Mesothelial cell of epicardium (in vitro differentiated cells): ENCODE measurements at places on chromosomes 4 and X. TPM values are rescaled to one million over a fixed set of nuclear protein-coding genes. Genes with fewer than 3 reads are reported as not detected.

DNA sequence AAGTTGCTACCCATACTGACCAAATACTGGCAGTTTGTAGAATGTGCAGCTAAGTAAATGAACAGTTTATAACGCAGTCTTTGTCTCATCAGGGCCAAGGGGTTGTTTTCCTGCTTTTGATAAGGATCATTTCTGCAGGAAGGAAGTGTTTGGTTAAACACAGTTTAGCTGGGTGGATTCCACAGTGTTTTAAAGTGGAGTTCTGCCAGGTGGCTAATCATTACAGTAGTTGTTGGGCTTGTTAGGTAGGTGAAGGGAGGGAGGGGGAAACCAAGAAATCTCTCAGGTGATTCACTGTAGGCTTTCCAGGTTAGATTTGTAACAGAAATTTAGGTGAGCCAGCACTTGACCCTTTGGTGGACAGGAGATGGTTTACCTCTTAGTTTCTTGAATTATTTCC is 58.1 kb downstream of the FNIP2 start:
- no peaks in the 10 kb centered on the region for H3K27me3 ChIP-seq
- H3K27ac ChIP-seq, result peak overlapping the region; percentile 94
- no peak overlapping the region for H3K4me3 ChIP-seq
- peaks cover 44% of the 10 kb centered on the region for H3K4me1 ChIP-seq
- H3K36me3 ChIP-seq, result peaks cover 16% of the 10 kb centered on the region
- DNase-seq, result no peak

GRCh38 chr4:87423317-87424098 is 1.1 kb downstream of the NUDT9 start:
- H3K27ac ChIP-seq, result peak overlapping the region; percentile 99
- DNase-seq, result no peak
- no peaks in the 10 kb centered on the region for H3K27me3 ChIP-seq
- H3K4me3 ChIP-seq, result peak overlapping the region; percentile 92
- no peaks in the 10 kb centered on the region for H3K36me3 ChIP-seq

- DNase-seq, result no peak
- peaks cover 20% of the 10 kb centered on the region for H3K4me1 ChIP-seq
- H3K27me3 ChIP-seq, result peaks cover 25% of the 10 kb centered on the region
- no peaks in the 10 kb centered on the region for H3K36me3 ChIP-seq
- no peak overlapping the region for H3K27ac ChIP-seq
These were observed 97.8 kb upstream of the ATOH1 start for GRCh38 chr4:93730760-93731159.

DNA sequence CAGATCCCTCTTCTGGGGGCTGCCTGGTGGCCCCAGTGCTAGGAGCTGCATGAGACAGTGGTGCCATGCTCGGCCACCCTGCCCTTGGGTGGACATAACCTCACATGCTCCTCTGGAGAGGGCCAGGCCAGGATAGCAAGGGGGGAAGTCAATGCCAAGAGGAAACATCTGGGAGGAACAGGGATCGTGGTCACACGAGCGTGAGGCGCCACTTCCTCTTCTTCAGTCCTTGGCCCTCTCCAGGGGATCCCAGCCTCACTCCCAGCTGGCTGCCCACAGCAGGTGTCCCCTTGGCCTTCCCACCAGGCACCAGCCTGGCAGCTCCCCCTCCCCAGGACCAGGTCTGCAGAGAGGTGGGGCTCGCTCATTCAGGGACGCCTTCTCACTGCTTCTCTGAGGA is 28.6 kb downstream of the TBC1D14 start:
- H3K4me3 ChIP-seq, result no peak overlapping the region
- no peaks in the 10 kb centered on the region for H3K27me3 ChIP-seq
- H3K36me3 ChIP-seq, result peaks cover 11% of the 10 kb centered on the region
- DNase-seq, result no peak
- peaks cover 43% of the 10 kb centered on the region for H3K4me1 ChIP-seq
- H3K27ac ChIP-seq, result no peak overlapping the region

GRCh38 chr4:154622598-154622997 is 10.1 kb upstream of the FGG start:
- H3K27ac ChIP-seq, result no peak overlapping the region
- peaks cover 22% of the 10 kb centered on the region for H3K27me3 ChIP-seq
- H3K4me3 ChIP-seq, result no peak overlapping the region
- no peaks in the 10 kb centered on the region for H3K36me3 ChIP-seq
- no peak for DNase-seq
- peaks cover 12% of the 10 kb centered on the region for H3K4me1 ChIP-seq

GRCh38 chr4:120415896-120416295 is 349.2 kb upstream of the MAD2L1 start:
- H3K36me3 ChIP-seq, result peaks cover 4% of the 10 kb centered on the region
- DNase-seq, result no peak
- no peak overlapping the region for H3K27ac ChIP-seq
- no peaks in the 10 kb centered on the region for H3K4me1 ChIP-seq
- H3K27me3 ChIP-seq, result no peaks in the 10 kb centered on the region

GRCh38 chrX:43557792-43558191 is 98.3 kb upstream of the MAOA start:
- no peaks in the 10 kb centered on the region for H3K27me3 ChIP-seq
- H3K36me3 ChIP-seq, result no peaks in the 10 kb centered on the region
- no peak overlapping the region for H3K27ac ChIP-seq
- no peak for DNase-seq

GRCh38 chrX:107743995-107744394 is 31.6 kb downstream of the TSC22D3 start:
- peaks cover 10% of the 10 kb centered on the region for H3K4me1 ChIP-seq
- DNase-seq, result no peak
- no peaks in the 10 kb centered on the region for H3K36me3 ChIP-seq
- H3K27ac ChIP-seq, result no peak overlapping the region

DNA sequence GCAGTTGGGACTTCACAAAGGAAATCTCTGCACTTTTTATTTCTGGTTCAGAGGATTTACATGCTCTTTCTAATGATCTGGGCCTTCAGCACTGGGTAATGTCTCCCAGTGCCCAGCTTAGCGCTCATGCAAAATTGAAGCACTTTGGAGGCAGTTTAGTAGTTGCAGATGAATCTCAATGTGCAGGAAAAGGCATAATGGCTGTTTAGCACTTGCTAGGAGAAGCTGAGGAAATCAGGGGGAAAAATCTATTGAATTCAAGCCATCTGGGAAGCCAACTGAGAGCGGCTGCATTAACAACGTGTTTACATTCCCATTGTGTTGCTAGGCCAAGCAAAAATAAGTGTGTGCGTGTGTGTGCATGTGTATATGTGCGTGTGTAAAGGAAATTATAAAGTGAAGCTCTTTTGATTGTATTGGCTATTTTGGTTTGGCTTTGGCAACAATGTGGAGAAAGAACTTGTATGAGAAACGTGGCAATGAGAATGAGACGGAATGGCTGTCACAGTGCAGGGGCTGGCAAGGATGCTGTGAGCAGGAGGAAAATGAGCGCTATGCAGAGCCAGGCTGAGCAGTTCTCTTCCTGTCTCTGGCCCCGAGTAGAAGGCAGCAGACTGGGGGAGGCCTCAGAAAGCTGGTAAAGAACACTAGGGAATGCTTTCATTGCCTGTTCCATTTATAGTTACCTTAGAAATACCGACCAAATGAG is 231.5 kb downstream of the UNC5C start:
- peak overlapping the region; percentile 24 for H3K27ac ChIP-seq
- H3K4me1 ChIP-seq, result peaks cover 48% of the 10 kb centered on the region
- no peaks in the 10 kb centered on the region for H3K36me3 ChIP-seq
- H3K27me3 ChIP-seq, result no peaks in the 10 kb centered on the region
- no peak for DNase-seq
- no peak overlapping the region for H3K4me3 ChIP-seq

DNA sequence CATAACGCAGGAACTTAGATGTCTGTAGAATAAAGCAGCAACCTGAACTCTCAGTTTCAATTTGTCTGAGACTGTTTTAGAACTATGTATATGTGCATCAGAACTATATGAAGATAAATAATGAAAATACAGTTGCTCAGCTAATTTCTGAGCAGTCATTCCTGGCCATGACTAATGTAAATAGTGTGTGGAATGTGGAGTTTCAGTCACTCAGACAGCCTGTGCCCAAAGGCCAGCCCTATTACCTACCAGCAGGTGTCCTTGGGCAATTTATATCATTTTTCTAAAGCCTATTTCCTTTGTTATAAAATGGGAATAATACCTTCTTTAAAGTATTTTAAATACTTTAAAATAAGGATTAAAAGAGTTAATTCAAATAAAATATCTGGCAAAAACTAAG is 56.0 kb upstream of the RELL1 start:
- no peak for DNase-seq
- no peak overlapping the region for H3K4me3 ChIP-seq
- peaks cover 8% of the 10 kb centered on the region for H3K4me1 ChIP-seq
- H3K27me3 ChIP-seq, result peaks cover 8% of the 10 kb centered on the region
- H3K27ac ChIP-seq, result no peak overlapping the region

DNA sequence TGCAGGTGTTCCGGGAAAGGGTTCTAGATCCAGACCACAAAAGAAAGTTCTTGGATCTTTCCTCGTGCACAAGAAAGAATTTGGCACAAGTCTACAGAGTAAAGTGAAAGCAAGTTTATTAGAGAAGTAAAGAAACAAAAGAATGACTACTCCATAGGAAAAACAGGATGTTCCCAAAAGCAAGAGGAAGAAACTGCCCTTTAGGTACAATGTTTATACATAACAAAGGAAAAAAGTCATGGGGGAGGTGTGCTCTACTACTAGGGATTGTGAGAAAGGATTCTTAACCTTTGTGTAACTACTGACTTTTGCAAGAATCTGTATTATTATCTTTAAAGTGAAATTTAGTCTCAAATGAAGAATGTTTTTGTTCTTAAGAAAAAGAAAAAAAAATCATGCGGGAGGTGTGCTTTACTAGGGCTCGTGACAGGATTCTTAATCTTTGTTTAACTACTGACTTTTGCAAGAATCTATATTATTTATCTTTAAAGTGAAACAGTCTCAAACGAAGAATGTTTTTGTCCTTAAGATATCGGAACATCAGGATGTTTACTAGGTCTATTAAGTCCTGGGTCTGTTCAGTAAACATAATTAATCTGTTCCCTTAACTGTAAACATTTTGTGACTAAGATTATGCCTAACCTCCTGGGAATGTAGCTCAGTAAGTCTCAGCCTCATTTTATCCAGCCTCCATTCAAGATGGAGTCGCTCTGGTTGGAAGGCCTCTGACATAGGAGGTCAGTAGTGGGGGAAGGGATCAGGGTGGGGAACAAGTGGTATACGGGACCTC is 110.4 kb upstream of the BEND4 start:
- no peaks in the 10 kb centered on the region for H3K36me3 ChIP-seq
- no peaks in the 10 kb centered on the region for H3K27me3 ChIP-seq
- H3K4me1 ChIP-seq, result no peaks in the 10 kb centered on the region
- no peak overlapping the region for H3K4me3 ChIP-seq
- no peak for DNase-seq

- no peak overlapping the region for H3K4me3 ChIP-seq
- no peaks in the 10 kb centered on the region for H3K27me3 ChIP-seq
- H3K4me1 ChIP-seq, result peaks cover 12% of the 10 kb centered on the region
These were observed 103.7 kb upstream of the RAPGEF2 start for GRCh38 chr4:158999166-158999682.

GRCh38 chrX:70049925-70050324 is at the start of gene AWAT2:
AWAT2 (minus strand) TSS chrX:70049938; CDS start chrX:70049932, 6 bp downstream.
- H3K4me3 ChIP-seq, result no peak within 1 kb of the TSS
- no peaks in the 10 kb centered on the region for H3K4me1 ChIP-seq
- no peaks in the 10 kb centered on the region for H3K36me3 ChIP-seq
- peaks cover 10% of the 10 kb centered on the region for H3K27me3 ChIP-seq

DNA sequence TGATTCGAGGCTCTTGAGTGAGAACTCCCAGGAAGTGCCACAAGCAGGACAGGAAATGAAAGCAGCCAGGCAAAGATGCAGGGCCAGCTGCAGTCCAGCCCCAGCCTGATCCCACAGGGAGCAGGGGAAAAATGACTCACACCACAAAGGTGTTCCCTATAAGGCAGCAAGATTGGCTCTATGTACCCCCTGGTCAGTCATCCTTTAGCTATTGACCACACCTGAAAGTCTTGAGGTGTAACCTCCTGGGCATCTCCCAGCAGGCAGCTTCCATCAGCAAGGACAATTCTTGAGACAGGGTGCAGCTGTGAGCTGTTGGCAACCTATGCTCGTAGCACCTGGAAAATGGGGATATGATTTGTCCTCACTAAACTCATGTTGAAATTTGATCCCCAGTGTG is 27.9 kb upstream of the EXOC1L start:
- no peaks in the 10 kb centered on the region for H3K36me3 ChIP-seq
- H3K4me3 ChIP-seq, result no peak overlapping the region
- peaks cover 4% of the 10 kb centered on the region for H3K4me1 ChIP-seq
- no peak overlapping the region for H3K27ac ChIP-seq
- DNase-seq, result no peak

DNA sequence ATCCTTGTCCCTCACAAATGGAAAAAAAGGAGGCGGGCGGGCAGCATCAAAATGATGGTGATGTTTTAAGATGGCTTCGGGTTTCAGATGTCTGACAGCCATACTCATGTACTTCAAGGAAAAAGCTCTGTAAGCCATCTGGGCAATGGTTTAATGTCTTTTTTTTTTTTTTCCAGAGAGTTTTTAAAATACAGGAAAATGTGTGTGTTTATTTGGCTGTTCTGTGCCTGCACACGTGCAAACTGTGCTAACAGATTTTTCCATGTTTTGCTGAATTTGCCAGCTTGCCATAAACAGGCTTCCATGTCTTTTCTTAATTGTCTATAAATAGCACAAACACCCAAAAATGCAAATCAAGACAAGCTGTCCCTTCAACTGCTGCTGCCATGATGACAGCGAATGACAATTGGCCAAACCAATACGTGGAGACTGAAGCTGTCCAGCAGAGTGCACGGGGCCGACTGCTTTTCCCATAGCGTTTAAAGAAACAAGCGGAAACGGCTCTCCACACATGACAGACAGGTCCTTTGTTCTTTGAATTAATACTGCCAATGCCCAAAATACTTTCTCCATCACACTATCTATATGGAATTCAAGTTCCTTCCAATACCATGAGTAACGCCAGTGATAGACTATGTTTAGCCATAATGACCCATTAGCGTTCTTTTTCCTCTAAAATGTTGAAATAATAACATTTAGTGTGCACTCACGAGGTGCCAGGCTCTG is 35.7 kb downstream of the AFAP1 start:
- H3K27me3 ChIP-seq, result no peaks in the 10 kb centered on the region
- peak overlapping the region; percentile 98 for H3K27ac ChIP-seq
- peaks cover 79% of the 10 kb centered on the region for H3K4me1 ChIP-seq
- no peak overlapping the region for H3K4me3 ChIP-seq

DNA sequence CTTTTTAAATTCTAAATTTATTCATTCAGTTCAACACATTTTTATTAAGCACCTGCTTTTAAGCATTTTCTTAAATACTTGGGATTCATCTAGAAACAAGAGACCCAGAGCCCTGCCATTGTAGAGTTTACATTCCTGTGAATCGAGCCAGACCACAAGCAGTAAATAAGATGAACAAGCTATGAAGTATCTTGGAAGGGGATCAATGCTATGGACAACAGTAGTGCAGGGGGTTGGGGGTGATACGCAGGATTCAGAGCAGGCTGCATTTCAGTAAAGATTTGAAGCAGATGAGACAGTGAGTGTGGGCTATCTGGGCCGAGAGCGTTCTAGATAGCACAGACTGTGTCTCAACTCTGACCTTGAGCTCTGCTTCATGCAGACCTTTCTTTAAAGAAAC is 35.1 kb downstream of the CLDN22 start:
- no peak overlapping the region for H3K27ac ChIP-seq
- no peak overlapping the region for H3K4me3 ChIP-seq
- no peaks in the 10 kb centered on the region for H3K4me1 ChIP-seq
- no peaks in the 10 kb centered on the region for H3K27me3 ChIP-seq

The HSFX4 gene
- total RNA-seq, result not detected in 3 replicates

The MBNL3 gene
- 28.1 to 32.5 TPM (median 29.8 TPM) in 3 replicates for total RNA-seq

The NWD2 gene
- 0.02 TPM in 2 of 3 replicates, not detected in the other for total RNA-seq

The GLRA2 gene
- total RNA-seq, result not detected in 3 replicates

The GPR143 gene
- 6.4 to 7.7 TPM (median 7.3 TPM) in 3 replicates for total RNA-seq

The STBD1 gene
- 1.7 to 2.2 TPM (median 2.0 TPM) in 3 replicates for total RNA-seq

The TMEM271 gene
- 0.11 TPM in 1 of 3 replicates, not detected in the others for total RNA-seq

The HSFX1 gene
- total RNA-seq, result 1.9 to 2.1 TPM (median 2.0 TPM) in 3 replicates

The MSANTD1 gene
- total RNA-seq, result 2.5 to 3.1 TPM (median 2.6 TPM) in 3 replicates

The FRMD7 gene
- total RNA-seq, result 0.07 to 0.18 TPM (median 0.13 TPM) in 3 replicates

The TLR2 gene
- 2.4 to 3.0 TPM (median 2.9 TPM) in 3 replicates for total RNA-seq

The HAND2 gene
- 32.8 to 34.3 TPM (median 33.3 TPM) in 3 replicates for total RNA-seq

The PCSK1N gene
- 41.6 to 46.9 TPM (median 42.8 TPM) in 3 replicates for total RNA-seq
